ENCODE measurements at places on chromosomes 3 and 15. TPM values are rescaled to one million over a fixed set of nuclear protein-coding genes. Genes with fewer than 3 reads are reported as not detected.

DNA sequence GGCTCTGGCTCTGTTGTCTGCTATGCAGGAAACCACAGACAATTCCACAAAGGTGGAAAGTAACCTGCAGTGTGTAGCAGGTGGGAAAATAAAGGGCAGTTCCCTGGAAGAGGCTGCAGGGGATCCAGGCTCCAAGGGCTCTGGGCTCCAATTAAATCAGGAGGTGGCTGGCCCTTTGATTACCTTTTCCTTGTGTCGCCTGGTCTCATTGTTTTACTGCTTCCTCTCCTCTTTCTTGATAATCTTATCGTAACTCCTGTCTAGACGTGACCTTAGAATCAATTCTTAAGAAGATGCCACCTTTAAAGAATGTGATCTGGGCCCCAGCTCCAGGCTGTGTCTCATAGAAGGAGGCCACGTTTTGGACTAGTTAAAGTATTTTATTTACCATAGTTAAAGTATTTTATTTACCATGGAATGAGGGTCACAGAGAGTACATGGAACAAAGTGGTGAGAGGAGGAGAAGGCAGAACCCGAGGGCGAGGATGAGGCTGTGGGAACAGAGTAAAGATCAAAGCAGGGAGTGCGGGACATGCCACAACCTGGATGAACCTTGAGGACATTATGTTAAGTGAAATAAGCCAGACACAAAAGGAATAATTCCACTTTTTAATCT lies 237.5 kb upstream of the STT3B start:
- H3K36me3 ChIP-seq = peaks cover 4% of the 10 kb centered on the region
- no peaks in the 10 kb centered on the region for H3K27me3 ChIP-seq
- no peak overlapping the region for H3K27ac ChIP-seq
- DNase-seq = no peak

- H3K27me3 ChIP-seq = peaks cover 5% of the 10 kb centered on the region
- no peaks in the 10 kb centered on the region for H3K4me1 ChIP-seq
- no peaks in the 10 kb centered on the region for H3K36me3 ChIP-seq
These were observed 91.1 kb downstream of the MINAR1 start for GRCh38 chr15:79523266-79523665.

GRCh38 chr3:126971891-126972351 lies 11.0 kb upstream of the PLXNA1 start:
- H3K4me1 ChIP-seq = no peaks in the 10 kb centered on the region
- H3K4me3 ChIP-seq = no peak overlapping the region
- no peak overlapping the region for H3K27ac ChIP-seq

Gene GPR156
- total RNA-seq = 0.10 TPM

All from activated CD4-positive, alpha-beta T cell treated with anti-CD3 and anti-CD28 coated beads, Interleukin-2, amount 10 ng/mL, durations not matched to agents 7 days and 5 days (primary cell).